ENCODE measurements at places on chromosomes 3 and 15.

GRCh38 chr15:89578146-89578545, 2.9 kb downstream of the TICRR start:
- no peak for DNase-seq

- DNase-seq, result no peak
These were observed 50.5 kb downstream of the MYO1E start for GRCh38 chr15:59322056-59322759.

- DNase-seq, result no peak
These were observed 506.8 kb upstream of the PPP2R3A start for GRCh38 chr3:135458541-135459322.

DNA sequence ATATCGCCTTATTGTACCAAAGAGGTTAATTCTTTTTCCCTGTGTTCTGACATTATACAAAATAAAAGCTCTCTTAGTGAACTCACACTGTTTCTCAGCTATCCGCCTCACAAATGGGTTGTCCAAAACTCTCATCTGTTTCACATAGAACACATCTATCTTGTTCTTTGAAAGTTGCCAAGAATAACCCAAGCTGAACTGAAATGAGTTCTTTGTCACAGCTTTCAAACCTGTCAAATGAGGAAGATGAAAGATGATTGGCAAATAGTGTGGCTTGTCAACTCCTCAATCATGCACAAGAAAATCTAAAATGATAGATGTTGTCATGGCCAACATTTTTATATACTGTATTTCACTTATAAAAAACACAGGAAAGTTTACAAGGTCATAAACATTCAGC, 168.1 kb upstream of the OSTN start:
- DNase-seq, result no peak

DNA sequence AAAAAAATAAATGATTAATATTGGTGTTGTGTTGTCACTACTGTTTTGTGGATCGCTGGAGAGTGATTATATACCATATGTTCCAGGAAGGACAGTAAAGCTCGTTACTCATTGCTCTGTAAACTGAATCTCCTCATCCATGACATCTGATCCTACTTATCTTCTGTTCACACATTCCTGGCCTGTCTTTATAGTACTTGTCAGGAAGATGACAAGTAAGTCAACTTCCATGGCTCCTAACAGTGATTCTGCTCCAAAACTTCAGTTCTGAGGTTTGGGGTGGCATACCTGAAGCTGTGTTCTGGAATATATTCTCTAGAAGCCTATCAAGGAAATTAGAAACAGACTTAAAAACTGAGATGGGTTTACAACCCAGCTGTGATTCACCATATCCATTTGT, 288.9 kb downstream of the ZBBX start:
- DNase-seq, result no peak

DNA sequence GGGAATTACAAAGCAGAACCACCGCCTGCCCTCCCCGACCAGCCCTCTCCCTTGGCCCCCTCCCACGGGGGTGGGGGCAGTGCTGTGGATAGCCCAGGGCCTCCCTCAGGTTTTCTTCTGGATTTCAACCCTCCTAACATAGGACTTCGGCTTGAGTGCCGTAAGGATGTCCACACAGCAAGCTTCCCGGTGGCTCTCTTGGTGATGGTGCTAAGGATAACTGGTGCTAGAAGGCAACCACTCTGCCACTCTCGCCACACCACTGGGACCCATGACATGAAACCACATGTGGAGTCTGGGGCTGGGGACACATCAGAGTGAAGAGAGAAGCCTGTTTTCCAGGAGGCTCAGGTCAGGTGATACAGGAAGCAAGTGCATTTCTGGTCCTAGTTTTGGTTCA, 35.4 kb downstream of the SCN5A start:
- no peak for DNase-seq

- DNase-seq, result no peak
These were observed 14.5 kb upstream of the PRKCI start for GRCh38 chr3:170207717-170208116.

DNA sequence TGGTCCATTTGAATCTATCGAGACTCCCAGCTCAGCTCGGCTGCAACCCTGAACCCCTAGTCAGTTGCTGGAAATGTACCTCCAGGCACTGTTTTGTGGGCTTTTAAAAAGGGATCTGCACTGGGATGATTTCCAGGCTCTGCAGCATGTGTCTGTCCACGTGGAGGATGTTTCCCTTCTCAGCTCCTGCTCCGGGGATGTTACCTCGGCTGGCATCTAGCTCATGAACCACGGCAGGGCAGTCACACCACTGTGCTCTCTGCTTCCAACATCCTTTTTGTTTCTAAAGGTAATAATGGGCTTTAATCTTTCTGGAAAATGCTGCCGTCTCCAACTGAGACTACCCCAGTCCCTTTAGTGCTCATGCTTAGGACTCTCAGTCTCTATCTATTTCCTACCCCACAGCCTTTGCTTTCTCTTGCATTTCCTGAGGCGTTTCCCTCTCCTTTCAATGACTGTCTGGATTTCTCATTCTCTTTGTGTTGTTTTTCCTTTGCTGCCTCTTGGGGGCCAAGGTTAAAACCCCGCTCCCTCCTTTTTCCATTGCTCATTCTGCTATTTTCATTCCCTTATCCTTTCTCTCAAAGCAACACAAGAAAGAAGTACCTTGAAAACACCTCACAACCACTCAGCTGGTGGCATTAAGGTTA, 42.9 kb upstream of the AKAP13 start:
- DNase-seq, result no peak

DNA sequence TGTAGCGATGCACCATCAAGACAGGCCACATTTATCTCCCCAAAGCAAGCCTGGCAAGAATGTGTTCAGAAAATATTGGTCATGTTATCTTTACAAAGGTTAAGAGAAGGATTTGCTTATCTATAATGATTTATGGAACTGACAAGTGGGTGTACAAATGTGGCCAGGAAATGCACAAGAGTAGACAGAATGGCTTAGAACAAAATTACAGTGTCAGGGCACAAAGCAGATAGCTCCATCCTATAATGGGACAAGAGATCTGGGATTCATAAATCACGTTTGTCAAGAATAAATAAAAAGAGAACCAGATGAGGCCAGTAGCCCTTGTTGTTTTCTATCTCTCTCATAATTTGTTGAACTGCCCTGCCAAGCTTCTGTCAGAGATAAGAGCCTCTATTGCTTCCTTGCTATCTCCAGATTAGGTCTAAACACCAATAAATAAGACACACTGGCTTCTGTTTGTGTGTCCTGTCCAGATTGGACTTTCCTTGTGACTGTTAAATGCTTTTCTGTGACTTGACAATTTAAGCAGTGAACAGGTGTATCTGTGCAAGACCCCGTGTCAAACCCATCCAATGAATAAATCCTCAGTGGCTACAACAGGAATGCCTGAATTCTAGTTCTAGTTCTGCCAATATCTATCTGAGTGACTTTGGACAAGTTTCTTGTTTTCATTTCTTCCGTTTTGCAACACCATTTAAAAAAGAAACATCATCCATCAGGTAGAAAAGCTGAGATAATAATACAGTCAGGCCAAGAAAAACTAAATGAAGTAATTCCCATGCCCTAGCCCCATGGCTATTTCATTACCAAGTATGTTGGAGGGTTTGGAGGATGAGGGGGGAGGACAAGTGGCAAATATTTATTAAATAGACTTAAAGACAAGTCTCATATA, 157.2 kb downstream of the DCLK3 start:
- DNase-seq, result no peak

DNA sequence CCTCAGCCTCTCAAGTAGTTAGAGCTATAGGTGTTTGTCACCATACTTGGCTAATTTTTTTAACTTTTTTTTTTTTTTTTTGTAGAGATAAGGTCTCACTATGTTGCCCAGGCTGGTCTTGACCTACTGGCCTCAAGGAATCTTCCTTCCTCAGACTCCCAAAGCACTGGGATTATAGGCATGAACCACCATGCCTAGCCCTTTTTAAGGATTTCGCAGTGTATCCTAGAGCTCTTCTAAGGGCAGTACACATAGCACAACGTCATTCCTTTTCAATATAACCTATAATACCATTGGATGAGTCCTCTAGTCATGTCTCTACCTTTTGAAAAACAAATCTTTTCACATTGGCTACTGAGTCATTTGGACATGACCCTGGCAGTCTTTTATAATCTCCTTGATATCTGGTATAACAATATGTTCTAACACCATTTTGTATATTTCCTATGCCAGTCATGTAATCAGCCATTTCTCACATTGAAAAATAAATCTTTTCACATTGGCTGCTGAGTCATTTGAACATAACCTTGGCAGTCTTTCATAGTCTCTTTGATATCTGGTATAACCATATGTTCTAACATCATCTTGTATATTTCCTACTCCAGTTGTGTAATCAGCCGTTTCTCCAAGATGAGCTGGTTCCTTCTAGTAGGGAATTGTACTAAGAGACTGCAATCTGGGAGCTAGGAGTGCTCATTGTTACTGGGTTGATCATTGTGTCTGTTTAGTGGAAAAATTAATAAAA, 944.7 kb downstream of the MCTP2 start:
- peak; percentile 79 for DNase-seq

DNA sequence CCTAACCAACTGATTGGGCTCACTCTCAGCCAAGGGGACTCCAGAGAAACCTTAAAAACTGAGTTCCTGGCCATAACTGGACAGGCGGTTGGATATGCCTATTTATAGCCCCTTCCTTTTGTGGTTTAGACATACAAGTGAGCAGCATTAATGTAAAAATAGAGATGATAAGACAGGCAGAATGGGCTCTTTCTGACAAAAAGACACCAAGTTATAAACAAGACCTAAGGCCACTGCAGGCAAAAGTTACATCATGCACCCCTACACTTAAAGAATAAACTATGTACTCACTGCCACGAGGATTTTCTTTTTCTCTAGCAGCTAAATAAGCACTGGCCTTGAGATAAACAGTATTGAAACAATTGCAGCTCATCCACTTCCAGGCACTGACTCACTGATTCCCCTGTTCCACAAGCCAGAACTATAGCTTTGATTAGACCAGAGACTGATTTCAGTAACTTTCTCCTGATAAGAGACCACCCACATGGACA, 30.1 kb downstream of the SUCNR1 start:
- DNase-seq, result no peak

DNA sequence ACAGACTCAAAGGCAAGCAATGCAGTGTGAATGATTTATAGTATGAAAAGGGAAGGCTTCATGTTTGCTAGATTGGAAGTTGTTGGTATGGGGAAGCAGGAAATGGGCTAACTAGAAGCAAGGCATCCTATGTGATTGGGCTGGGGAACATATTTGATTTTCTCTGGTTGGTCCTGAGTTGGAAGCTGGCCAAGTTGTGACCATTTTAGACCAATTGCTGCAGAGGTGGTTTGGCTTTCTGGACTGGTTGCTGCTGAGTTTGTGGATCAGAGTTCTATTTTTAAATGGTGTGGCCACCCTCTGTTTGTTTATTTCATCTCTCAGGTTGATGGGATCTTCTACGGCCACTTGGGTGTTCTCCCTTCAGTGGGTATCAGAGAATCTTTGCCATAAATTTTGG, 39.7 kb downstream of the NUDT16 start:
- no peak for DNase-seq

DNA sequence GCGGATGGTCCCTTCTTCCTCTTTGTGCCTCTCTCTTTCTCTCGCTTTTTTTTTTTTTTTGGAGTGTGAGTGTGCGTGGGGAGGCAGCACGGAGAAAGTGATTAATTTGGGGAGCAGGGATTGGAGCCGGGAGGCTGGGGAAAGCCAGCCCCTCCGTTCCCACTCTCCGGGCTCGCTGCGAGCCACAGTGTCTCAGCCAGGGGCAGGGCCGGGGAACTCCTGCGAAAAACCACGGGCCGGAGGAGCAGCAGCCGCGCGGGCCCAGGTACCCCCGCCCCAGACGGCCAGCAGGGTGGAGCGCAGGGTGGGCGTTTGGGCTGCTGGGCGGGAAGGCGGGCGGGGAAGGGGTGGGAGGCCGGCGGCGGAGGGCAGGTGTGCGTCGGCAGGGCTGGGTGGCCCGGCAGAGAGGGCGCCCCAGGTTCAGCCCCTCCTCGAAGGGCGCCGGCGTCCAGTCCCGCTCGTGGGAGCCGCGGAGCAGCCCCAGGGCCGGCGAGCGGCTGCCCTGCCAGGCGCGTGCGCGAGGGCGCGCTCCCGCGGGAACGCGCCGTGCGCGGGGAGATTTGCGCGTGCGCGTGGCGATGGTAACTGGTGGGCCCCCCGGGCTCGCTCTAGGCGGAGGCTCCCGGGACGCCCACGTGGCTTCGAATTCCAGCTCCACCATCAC, 1.4 kb downstream of the CHL1 start:
- no peak for DNase-seq

DNA sequence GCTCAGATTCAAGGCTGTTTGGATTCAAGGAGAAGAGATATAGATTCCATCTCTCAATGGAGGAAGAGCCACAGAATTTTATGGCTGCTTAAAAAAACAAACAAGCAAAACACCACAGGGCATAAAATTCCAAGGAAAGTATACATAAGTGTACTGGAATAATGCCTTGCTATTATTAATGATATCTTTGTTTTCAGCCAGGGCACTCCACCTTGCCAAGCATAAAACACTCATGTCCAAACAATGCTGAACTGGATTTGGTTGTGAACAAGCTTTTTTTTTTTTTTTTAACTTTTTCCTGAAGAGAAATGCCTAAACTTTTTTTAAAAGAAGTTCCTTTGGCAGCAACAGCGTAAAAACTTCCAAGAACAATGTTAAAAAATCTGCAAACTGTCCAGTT, 4.8 kb upstream of the CLSTN2 start:
- DNase-seq, result peak; percentile 17

- no peak for DNase-seq
These were observed 177.1 kb downstream of the CD47 start for GRCh38 chr3:107913701-107914100.

DNA sequence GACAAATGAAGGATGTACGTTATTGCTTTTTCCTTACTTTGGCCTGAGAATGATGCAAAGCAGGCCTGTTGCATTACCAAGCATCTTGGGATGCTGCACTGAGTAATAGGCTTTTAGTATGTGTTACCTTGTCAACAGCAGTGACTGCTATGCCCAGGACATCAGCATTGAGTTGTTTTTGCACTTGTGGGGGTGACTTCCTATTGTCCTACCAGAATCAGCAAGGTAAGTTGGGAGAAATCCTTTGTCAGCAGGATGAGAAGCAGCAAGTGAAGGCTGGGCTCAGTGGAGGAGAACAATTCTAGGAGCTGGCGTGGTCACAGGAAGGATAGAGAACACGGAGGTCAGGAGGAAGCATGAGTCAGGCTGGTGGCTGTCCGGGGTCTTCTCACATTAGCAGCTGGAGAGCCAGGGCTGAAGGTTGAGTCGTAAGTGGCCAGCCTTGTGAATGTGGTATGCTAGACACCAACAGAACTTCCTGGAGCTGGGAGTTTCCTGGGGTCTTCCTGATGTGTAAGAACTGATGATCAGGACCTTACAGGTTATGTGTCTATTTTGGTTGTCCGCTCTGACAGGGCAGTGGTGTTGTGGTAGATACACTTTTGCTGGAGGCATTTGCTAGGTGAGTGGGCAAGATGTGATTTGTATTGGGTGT, 142.7 kb downstream of the FNDC3B start:
- DNase-seq, result peak; percentile 67

DNA sequence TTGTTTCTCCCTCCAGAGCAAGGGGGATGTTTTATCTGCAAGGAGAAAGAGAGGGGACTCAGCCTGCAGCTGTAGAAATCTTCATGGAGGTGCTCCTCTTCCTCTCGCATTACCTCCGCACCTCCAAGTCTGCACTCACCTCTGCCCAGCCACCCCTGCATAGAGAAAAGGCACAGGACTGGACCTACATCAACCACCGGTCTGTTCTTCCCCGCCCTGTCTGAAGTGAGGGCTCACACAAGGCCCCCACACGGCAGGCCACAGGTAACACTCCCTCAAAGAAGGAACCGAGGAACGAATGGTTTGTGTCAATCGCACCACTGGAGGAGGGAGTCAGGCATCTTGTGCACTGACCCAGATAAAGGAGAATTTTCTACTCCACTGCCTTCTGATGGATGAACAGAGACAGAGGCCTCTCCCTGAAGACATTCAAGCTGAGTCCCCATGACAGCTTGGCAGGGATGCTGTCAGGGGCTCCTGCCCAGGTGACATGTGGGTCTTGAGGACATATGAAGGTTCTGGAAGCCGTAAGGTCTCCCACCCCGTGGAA, 260.3 kb downstream of the XXYLT1 start:
- DNase-seq, result no peak
